Left colon (tissue), 2 donors: ENCODE measurements at places on chromosomes 16 and 17. TPM values are rescaled to one million over a fixed set of nuclear protein-coding genes. Genes with fewer than 3 reads are reported as not detected.

Gene SPNS2
- 12.4 TPM for total RNA-seq

Gene TMEM220
- 26.1 TPM for total RNA-seq

Gene EPOP
- total RNA-seq, result 0.22 TPM

Gene PMM2
- 92.4 TPM for total RNA-seq

Gene HP
- not detected for total RNA-seq

Gene CDK5R1
- 0.61 TPM for total RNA-seq

Gene NRN1L
- total RNA-seq, result not detected

Gene CLEC18B
- total RNA-seq, result 3.4 TPM

Gene KRT23
- 0.28 TPM for total RNA-seq

Gene TPSG1
- total RNA-seq, result 60.7 TPM

Gene TNFSF13
- total RNA-seq, result 77.2 TPM

- no peak for DNase-seq
These were observed 7.2 kb downstream of the MRPL58 start for GRCh38 chr17:75019710-75020109.

GRCh38 chr17:73386561-73386960 lies 74.8 kb upstream of the CDC42EP4 start:
- DNase-seq, result no peak

GRCh38 chr16:88883946-88884345 lies 17.5 kb upstream of the PABPN1L start:
- DNase-seq, result no peak

- no peak for DNase-seq
These were observed 37.7 kb downstream of the REXO5 start for GRCh38 chr16:20844054-20844453.

DNA sequence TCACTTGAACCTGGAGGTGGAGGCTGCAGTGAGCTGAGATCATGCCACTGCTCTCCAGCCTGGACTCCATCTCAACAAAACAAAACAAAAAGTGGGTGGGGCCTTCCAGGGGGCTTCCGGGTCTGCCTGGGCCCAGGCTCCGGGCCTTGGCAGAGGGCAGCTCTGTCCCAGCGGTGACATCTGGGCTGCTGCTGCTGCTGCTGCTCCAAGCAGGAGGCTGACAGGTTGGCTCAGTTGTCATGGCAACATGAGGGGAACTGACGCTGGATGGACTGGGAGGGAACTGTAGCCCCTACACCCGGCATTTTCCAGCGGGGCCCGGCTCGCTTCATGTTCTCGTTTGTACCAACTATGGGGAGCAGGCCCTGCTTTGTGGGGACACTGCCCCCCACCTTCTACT lies 4.0 kb downstream of the BAIAP3 start:
- DNase-seq, result no peak

DNA sequence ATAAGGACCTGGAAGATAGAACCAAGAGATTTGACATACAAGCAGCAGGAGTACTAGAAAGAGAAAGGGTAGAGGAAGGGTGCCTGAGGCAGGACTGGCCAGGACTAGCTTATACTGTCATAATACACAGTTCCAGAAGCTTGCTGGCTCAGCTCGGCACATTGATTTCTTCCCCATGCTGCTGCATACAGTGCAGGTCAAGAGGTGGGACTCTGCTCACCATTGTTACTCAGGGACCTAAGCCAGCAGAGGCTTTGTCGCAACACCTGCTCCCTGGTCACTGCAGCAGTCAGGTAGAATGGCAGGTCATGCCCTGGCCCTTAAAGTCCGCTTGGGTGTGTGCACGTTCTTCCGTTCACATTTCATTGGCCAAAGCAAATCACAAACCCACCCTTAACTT lies 32.8 kb downstream of the LDHD start:
- DNase-seq, result no peak

GRCh38 chr16:54201200-54201599 lies 85.4 kb downstream of the IRX3 start:
- no peak for DNase-seq

GRCh38 chr17:229709-230394 lies 48.4 kb upstream of the DOC2B start:
- peak; percentile 19 for DNase-seq

- DNase-seq, result no peak
These were observed 99.2 kb upstream of the PLCG2 start for GRCh38 chr16:81679721-81680430.

GRCh38 chr17:27354491-27355081 lies 60.7 kb downstream of the WSB1 start:
- no peak for DNase-seq

GRCh38 chr17:15231851-15232516 lies 33.1 kb downstream of the PMP22 start:
- DNase-seq, result no peak

DNA sequence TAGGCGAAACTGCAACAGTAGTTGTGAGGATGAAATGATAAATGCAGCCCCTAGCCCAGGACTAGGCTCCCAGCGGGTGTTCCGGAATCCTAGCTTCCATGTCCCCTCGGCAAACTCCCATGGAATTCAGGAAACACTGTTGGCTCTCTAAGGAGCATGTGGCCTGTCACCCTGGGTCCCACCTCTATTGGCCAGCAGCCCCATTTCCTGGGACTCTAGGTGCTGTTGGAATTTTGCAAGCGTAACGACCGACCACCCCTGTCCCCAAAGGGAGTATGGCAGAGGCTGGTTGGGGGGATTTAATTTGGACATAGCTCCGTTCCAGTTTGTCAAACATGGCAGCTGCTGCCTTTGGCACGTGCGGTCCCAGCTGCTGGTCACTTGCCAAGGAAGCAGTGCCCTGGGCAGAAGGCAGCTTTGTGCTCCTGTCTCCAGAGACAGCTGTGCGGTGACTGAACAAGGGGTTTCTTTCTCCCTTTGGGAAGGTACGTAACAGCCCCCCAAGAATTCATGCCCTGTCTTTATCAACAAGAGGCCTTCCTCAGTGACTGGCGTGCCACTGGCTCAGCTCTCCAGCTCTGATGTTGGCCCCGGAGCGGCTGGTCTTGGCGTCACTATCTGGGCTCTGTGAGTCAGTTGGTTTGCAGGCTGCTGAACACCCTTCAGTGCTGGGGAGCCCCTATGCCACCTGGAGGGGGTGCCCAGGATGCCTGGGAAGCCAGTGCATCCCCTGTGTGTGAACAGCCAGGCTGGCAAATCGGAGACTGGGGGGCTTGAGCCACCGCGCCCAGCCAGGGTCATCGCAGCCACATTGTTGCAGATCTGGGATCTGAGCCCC lies 235.2 kb upstream of the TNRC6C start:
- DNase-seq, result no peak

- DNase-seq, result no peak
These were observed 18.8 kb downstream of the SEZ6 start for GRCh38 chr17:28986714-28987655.

DNA sequence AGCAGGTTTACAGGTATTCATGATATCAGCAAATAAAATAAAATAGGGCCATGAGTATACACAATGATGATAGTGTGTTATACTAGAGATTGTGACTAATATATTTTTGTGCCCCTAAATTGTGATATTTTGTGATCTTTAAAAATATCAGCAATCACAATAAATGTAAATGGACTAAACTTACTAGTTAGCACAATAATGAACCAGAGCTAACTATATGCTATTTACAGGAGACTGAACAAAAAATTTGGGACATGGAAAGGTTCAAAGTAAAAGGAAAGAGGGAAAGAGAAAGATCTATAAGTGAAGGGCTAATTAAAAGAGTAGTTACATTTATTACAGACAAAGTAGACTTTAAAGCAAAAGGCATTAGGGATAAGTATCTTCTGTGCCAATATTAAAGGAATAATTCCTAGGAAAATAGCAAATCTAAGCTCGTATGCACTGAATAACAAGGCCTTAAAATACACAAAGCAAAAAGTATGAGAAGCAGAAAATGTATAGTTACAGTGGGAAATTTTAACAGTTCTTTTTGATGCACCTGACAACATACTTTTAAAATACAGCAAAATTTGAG lies 5.0 kb upstream of the MSI2 start:
- DNase-seq, result no peak

GRCh38 chr16:88331989-88332920 lies 50.5 kb upstream of the ZNF469 start:
- peak; percentile 16 for DNase-seq

GRCh38 chr17:69093279-69093789 lies 32.6 kb upstream of the ABCA9 start:
- DNase-seq, result no peak

GRCh38 chr17:16123531-16123930 lies 91.8 kb downstream of the NCOR1 start:
- DNase-seq, result no peak

DNA sequence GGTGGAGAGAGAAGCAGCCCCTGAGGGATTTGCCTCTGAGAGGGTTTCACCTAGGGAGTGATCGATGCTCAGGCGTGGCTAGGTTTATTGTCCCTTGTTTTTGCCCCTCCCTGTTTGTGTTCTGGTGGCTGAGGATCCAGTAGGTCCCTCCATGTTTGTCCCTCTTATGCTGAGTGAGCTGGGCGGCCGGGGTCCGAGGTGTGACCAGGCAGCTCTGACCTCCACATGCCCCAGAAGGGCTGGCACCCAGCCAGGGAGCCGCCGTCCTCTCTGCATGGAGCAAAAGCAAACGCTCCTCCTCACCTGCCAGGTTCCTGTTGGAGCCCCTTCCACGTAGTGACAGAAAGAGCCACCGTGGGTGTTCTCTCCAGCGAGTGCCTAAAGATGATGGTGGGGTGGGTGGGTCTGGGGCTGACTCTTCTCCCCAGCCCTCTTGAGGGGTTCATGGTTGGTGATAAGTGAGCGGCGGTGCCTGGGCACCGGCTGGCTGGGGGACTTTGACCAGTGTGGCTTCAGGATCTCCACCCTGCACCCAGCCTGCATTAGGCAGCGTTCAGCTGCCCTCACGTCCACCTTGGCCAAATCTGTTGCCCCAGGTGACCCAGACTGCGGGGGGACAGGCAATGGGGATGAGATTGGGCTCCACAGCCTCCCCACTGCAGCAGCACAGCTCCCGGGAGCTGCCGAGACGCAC lies 14.1 kb upstream of the NUDT16L1 start:
- DNase-seq, result peak; percentile 76

GRCh38 chr17:72496461-72496860 lies 375.6 kb downstream of the SOX9 start:
- no peak for DNase-seq

DNA sequence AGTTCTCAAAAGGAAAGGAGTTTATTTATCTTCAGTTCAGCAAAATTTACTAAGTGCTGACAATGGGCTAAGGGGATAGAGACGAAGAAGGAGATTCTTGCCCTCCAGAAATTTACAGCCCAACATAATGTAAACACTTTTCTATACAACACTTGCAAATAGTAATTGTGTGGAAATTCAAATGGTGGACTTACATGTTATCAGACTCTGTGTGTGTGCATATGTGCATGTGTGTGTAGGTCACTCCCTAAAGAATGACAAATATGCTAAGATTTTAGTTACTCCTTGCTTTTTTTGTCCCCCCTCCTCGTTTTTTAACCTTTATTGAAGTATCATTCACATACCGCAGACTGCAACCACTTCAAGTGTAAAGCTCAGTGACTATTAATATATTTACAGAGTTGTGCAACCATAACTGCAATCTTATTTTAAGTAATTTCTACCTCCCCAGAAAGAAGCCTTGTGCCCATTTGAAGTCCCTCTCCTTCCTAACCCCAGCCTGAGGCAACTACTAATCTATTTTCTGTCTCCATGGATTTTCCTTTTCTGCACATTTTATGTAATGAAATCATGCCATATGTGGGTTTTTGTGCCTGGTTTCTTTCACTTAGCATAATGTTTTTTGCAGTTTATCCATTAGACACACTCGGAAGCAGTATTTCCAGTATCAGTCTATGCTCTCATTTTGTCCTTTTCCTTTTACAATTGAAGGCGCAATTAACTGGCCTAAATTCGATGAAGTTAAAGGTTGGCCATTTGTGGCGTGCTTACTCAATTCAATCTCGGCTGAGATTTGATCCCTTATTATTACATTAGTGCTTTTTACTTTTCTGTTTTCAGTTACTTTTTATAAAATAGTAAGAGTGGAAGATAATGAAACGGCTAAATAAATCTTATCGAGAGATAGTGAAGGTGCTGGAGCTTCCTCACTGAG lies 318.4 kb downstream of the HAPSTR1 start:
- DNase-seq, result no peak

DNA sequence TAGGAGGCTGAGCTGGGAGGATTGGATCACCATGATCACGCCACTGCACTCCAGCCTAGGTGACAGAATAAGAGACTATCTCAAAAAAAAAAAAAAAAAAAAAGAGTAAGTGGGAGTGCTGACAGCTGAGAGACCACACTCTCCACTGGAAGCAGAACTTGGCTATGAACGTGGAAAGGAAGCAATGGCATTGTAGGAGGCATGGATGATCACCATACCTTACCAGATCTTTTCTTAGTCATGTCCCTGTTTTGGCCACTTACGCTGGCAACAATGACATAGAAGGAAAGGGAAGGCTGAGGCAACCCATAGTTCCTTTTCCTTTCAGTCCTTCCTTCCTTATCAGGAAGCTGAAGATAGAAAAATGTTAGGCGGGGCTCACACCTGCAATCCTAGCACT lies 3.7 kb upstream of the ATP1B2 start:
- no peak for DNase-seq

GRCh38 chr17:76502341-76503211 lies 1.4 kb upstream of the RHBDF2 start:
- DNase-seq, result no peak

DNA sequence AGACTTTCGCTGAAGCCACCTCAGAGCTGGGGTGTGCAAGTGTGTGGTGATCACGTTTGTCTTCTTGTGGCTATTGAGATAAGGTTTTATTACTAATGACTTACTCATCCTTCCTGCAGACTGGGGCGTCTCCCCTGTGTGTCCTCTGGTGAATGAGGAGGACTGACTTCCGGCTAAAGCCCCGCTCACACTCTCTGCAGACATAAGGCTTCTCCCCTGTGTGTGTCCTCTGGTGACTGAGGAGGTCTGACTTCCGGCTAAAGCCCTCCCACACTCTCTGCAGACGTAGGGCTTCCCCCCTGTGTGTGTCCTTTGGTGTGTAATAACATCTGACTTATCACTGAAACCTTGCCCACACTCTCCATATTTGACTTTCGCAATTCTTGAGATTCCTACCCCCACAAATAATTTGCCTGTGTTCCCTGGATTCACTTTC lies 19.4 kb downstream of the PRDM7 start:
- no peak for DNase-seq

DNA sequence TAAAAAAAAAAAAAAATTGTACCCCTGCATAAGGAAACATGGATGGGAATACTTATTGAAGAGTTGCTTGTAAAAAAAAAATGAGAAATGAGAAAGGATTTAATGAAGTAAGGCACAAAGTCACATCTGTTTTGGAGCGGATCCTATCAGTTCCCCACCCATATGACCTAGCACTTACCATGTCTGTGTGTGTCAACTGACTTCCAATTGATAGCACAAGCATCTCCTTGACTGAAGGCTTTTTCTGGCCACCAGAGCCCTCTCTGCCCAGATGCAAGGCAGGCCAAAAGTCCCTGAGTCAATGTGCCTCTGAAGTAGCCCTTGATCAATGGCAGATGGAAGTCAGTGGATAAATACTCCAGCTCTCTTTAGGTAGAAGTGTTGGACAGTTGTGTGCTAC lies 13.4 kb upstream of the NLK start:
- DNase-seq, result no peak

- peak; percentile 50 for DNase-seq
These were observed 631 bp downstream of the TRAF7 start for GRCh38 chr16:2155977-2156848.

- DNase-seq, result no peak
These were observed 180.5 kb downstream of the ZNF423 start for GRCh38 chr16:49675413-49675812.

GRCh38 chr17:3647769-3648555 lies 11.4 kb downstream of the CTNS start:
- peak; percentile 71 for DNase-seq
